ENCODE measurements at places on chromosomes 7 and 10. TPM values are rescaled to one million over a fixed set of nuclear protein-coding genes. Genes with fewer than 3 reads are reported as not detected.

The LIPM gene
- not detected for total RNA-seq

The GJC3 gene
- 1.2 TPM for total RNA-seq

The AGAP9 gene
- total RNA-seq = 2.1 TPM

The CFAP46 gene
- 1.1 TPM for total RNA-seq

The TMEM184A gene
- total RNA-seq = 0.14 TPM

The OPALIN gene
- not detected for total RNA-seq

The MARCHF5 gene
- 25.6 TPM for total RNA-seq

GRCh38 chr10:12568391-12569009, 219.2 kb downstream of the CAMK1D start:
- no peak overlapping the region for H3K4me3 ChIP-seq
- H3K27ac ChIP-seq = peak overlapping the region; percentile 25
- H3K36me3 ChIP-seq = no peaks in the 10 kb centered on the region
- no peaks in the 10 kb centered on the region for H3K27me3 ChIP-seq

- no peaks in the 10 kb centered on the region for H3K27me3 ChIP-seq
- H3K4me1 ChIP-seq = peaks cover 2% of the 10 kb centered on the region
- H3K27ac ChIP-seq = no peak overlapping the region
- H3K36me3 ChIP-seq = no peaks in the 10 kb centered on the region
- DNase-seq = no peak
Measured at GRCh38 chr7:33421429-33421828, 292.1 kb downstream of the BBS9 start.

DNA sequence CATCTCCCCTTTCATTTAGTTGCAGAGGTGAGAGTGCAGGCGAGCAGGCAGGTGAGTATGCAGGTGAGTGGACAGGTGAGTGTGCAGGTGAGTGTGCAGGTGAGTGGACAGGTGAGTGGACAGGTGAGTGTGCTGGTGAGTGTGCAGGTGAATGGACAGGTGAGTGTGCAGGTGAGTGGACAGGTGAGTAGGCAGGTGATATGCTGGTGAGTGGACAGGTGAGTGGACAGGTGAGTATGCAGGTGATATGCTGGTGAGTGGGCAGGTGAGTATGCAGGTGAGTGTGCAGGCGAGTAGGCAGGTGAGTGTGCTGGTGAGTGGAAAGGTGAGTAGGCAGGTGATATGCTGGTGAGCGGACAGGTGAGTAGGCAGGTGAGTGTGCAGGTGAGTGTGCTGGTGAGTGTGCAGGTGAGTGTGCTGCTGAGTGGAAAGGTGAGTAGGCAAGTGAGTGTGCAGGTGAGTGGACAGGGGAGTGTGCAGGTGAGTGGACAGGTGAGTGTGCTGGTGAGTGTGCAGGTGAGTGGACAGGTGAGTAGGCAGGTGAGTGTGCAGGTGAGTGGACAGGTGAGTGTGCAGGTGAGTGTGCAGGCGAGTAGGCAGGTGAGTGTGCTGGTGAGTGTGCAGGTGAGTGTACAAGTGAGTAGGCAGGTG, 165.6 kb downstream of the ADARB2 start:
- H3K36me3 ChIP-seq = no peaks in the 10 kb centered on the region
- no peak overlapping the region for H3K4me3 ChIP-seq
- H3K4me1 ChIP-seq = no peaks in the 10 kb centered on the region
- peaks cover 8% of the 10 kb centered on the region for H3K27me3 ChIP-seq
- no peak overlapping the region for H3K27ac ChIP-seq

GRCh38 chr10:15112657-15113056, 15.5 kb downstream of the RPP38 start:
- peaks cover 5% of the 10 kb centered on the region for H3K4me1 ChIP-seq
- H3K36me3 ChIP-seq = peaks cover 14% of the 10 kb centered on the region
- no peak overlapping the region for H3K4me3 ChIP-seq
- no peak for DNase-seq
- H3K27me3 ChIP-seq = no peaks in the 10 kb centered on the region

DNA sequence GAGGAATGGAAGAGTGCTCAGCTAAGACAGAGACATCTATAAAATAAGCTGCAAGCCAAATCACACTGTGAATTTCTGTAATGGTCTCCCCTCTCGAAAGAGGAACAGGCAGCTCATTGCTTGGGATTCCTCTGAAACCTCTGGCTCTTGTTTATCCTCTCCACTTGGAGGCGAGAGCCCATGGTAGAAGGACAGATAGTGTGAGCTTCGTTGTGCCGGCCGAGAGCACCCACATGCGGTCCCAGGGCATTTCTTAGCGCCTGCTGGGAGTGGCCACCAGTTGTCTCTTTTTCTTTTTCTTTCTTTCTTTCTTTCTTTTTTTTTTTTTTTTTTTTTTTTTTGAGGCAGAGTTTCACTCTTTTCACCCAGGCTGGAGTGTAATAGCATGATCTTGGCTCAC, 26.2 kb downstream of the CNPY1 start:
- no peaks in the 10 kb centered on the region for H3K36me3 ChIP-seq
- no peaks in the 10 kb centered on the region for H3K4me1 ChIP-seq

GRCh38 chr10:94052866-94053791, 59.4 kb downstream of the PLCE1 start:
- H3K4me1 ChIP-seq = no peaks in the 10 kb centered on the region
- no peaks in the 10 kb centered on the region for H3K36me3 ChIP-seq
- H3K27me3 ChIP-seq = peaks cover 10% of the 10 kb centered on the region
- no peak for DNase-seq
- no peak overlapping the region for H3K4me3 ChIP-seq

GRCh38 chr7:61576-62360, 130.6 kb upstream of the FAM20C start:
- H3K27me3 ChIP-seq = no peaks in the 10 kb centered on the region
- no peak for DNase-seq
- no peaks in the 10 kb centered on the region for H3K36me3 ChIP-seq
- no peak overlapping the region for H3K27ac ChIP-seq
- no peaks in the 10 kb centered on the region for H3K4me1 ChIP-seq

- H3K27me3 ChIP-seq = peaks cover 9% of the 10 kb centered on the region
- H3K4me3 ChIP-seq = no peak overlapping the region
- no peaks in the 10 kb centered on the region for H3K36me3 ChIP-seq
- H3K4me1 ChIP-seq = no peaks in the 10 kb centered on the region
- H3K27ac ChIP-seq = no peak overlapping the region
- DNase-seq = no peak
Measured at GRCh38 chr10:52210161-52210560, 103.9 kb upstream of the DKK1 start.

DNA sequence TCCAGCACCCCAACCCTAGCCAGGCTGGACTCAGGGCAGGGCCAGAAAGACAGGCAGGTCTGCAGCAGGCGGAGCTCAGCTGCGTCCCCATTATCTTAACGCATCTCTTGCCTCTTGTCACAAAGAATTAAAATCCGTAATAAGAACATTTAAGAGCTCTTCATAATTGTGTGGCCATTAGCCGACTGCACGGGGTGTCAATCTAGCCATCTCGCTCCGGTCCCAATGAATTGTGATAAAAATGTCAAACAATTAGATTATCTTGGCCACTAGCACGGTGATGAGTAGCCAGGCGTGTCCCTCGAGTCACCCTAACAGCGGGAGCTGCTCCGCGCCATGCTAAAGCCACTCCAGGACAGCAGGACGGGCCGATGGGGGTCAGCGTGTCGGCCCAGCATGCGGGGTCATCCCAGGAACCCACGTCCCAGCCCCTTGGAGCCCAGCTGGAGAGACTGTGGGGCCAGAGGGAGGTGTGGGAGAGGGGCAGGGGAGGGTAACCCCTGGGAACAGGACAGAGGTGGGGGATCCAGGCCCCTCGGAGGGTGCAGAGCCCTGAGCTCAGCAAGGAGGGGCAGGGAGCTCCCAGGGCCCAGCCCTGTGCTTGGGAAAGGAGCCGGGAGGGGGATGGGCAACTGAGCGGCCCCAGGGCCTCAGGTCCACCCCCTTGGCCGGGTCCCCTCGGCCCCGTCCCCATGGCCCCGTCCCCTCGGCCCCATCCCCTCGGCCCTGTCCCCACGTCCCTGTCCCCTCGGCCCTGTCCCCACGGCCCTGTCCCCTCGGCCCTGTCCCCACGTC, 17.7 kb upstream of the NKX6-2 start:
- DNase-seq = no peak
- no peaks in the 10 kb centered on the region for H3K27me3 ChIP-seq
- no peak overlapping the region for H3K27ac ChIP-seq
- no peaks in the 10 kb centered on the region for H3K4me1 ChIP-seq
- no peak overlapping the region for H3K4me3 ChIP-seq
- H3K36me3 ChIP-seq = no peaks in the 10 kb centered on the region

DNA sequence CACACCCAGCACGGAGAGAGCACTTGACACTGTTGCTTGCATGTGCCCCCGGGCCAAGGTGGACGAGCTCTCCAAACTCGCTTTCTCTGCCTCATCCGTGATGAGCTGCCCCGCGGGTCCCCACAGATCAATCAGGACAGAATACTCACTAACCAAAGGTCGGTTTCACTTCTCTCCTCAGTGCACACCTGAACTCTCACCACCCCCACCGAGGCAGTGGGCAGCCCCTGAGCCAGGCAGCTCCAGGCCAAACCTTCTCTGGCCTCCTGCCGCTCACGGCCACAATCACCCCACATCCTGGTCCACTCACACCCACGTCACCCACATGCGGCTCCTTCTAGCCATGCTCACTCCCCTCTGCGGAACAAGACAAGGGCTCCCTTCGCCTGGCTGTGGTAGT, 443.9 kb downstream of the DNAJB6 start:
- H3K27me3 ChIP-seq = peaks cover 19% of the 10 kb centered on the region
- no peaks in the 10 kb centered on the region for H3K4me1 ChIP-seq
- H3K36me3 ChIP-seq = no peaks in the 10 kb centered on the region
- H3K27ac ChIP-seq = no peak overlapping the region
- DNase-seq = no peak

GRCh38 chr7:36289833-36290661, 99.6 kb upstream of the ANLN start:
- H3K36me3 ChIP-seq = no peaks in the 10 kb centered on the region
- no peak overlapping the region for H3K27ac ChIP-seq
- peaks cover 26% of the 10 kb centered on the region for H3K4me1 ChIP-seq

DNA sequence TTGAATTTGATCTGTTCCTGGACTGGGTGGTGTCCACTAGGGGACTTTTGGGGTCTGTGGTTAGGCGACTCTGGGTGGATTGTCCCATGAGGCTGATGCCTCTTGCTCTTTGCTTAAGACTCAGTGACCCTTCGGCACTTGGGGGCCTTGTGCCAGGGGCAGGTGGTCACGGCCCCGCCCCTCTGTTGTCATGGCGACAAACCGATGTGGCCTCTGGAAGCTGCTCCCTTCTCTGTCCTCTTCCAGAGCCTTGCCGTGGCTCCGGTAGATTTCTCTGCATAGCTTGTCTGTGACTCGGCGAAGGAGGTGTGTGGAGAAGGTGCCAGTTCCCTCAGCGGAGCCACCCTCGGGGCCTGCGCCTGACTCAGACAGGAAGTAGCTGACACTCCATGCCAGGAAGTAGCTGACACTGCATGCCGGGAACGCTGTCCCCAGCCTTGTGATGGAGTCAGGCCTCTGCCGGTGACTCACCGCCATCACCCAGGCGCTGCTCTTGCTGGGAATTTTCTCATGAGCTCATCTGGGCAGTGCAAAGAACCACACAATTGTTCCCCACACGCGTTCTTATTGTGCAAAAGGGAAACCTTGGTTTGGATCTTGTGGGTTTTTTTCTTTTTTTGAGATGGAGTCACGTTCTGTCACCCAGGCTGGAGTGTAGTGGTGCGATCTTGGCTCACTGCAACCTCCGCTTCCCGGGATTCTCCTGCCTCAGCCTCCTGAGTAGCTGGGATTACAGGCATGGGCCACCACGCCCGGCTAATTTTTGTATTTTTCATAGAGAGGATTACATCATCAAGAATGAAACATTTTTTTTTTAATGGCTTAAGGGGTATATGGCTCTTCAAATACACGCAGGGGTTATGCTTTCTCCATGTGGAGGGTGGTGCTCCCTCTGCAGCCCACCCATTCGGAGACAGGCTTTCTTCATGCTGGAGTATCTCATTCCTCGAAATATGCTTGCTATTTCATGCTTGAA, 72.6 kb downstream of the PFKFB3 start:
- peaks cover 38% of the 10 kb centered on the region for H3K4me1 ChIP-seq
- peak; percentile 88 for DNase-seq
- peak overlapping the region; percentile 69 for H3K4me3 ChIP-seq
- no peaks in the 10 kb centered on the region for H3K27me3 ChIP-seq
- H3K36me3 ChIP-seq = peaks cover 19% of the 10 kb centered on the region

DNA sequence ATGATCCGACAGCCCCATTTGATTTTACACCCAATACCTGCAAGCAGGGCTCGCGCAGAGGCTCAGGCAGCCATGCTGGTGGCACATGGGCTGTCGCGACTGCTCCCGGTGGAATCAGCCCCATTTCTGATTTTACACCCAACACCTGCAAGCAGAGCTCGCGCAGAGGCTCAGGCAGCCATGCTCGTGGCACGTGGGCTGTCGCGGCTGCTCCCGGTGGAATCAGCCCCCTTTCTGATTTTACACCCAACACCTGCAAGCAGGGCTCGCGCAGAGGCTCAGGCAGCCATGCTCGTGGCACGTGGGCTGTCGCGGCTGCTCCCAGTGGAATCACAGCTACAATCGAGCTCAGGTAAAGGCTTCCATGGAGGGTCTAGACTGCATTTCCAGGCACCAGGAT, 244.1 kb downstream of the PTPRN2 start:
- no peak overlapping the region for H3K4me3 ChIP-seq
- DNase-seq = no peak
- no peaks in the 10 kb centered on the region for H3K4me1 ChIP-seq
- no peaks in the 10 kb centered on the region for H3K27me3 ChIP-seq

GRCh38 chr7:42082144-42082543, 154.9 kb downstream of the GLI3 start:
- no peak for DNase-seq
- peaks cover 13% of the 10 kb centered on the region for H3K27me3 ChIP-seq
- H3K4me1 ChIP-seq = no peaks in the 10 kb centered on the region
- H3K4me3 ChIP-seq = no peak overlapping the region

DNA sequence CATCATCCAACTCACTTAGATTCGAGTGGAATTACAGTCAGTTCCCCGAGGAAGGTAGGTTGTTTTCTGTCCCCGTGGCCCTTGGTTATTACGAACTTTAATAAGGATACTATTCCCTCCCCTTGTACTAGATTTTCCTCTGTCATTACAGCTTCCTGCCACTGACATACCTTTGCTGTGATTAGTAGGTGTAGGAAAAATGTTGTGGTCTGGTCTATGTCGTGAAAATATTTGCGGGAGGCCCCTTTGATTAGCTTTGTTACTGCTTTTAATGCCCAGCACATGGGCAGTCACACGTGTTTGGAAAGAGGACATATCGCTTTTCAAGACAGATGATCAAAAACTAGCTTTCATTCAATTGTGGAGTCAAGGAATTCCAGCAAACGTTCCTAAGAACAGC, 92.2 kb downstream of the GATA3 start:
- no peak overlapping the region for H3K4me3 ChIP-seq
- no peaks in the 10 kb centered on the region for H3K4me1 ChIP-seq
- no peaks in the 10 kb centered on the region for H3K36me3 ChIP-seq
- no peak for DNase-seq
- H3K27ac ChIP-seq = no peak overlapping the region
